ENCODE measurements at places on chromosomes 16 and 17.

GRCh38 chr17:74163271-74163821 is 40.1 kb upstream of the RPL38 start:
- no peak for DNase-seq

GRCh38 chr16:50733468-50733867 is 8.4 kb upstream of the CYLD start:
- DNase-seq: no peak

- no peak for DNase-seq
Measured at GRCh38 chr16:50040018-50040417, 15.0 kb downstream of the CNEP1R1 start.

GRCh38 chr16:86556576-86556975 is 1.5 kb upstream of the MTHFSD start:
- DNase-seq: no peak

- no peak for DNase-seq
Measured at GRCh38 chr16:11597235-11598095, 10.7 kb upstream of the LITAF start.

DNA sequence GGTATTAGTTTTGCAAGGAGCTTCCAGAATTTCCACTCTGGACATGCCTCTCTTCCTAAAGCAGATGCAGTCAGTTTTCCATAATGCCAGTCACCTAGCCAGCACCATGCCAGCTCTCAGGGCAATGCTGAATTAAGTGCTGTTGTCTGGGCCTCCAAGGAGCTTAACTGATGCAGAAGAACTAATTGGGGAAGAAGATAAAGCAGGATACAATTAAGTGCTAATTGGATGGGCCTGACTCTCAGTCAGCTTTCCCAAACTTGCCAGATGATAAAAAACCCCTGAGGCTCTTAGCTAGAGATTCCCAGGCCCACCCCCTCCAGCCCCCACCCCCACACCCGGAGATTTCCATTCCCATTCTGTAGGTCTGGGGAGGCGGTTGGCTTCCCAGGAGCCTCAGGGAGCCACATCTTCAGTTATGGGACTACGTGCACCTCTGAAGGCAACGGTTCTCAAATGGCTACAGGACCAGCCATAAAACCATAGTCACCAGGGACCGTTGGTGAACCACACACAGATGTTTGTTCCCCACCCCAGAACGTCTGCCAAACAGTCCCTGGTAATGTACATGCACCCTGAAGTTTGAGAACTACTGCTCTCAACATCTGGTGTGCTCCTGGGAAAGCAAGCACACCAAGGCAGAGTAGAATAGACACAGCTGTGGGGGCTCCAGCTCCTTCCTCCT is 499.1 kb upstream of the CDH5 start:
- DNase-seq: no peak

- DNase-seq: no peak
Measured at GRCh38 chr17:41835800-41836549, at the start of gene NT5C3B. Gene NT5C3B (minus strand): TSS chr17:41836232. CDS start chr17:41836193, 39 bp downstream.

GRCh38 chr17:46770818-46771560 is 47.5 kb downstream of the WNT3 start:
- DNase-seq: no peak

GRCh38 chr17:64270885-64271284 is 7.8 kb upstream of the TEX2 start:
- DNase-seq: no peak

GRCh38 chr16:11423315-11424117 is 78.3 kb downstream of the RMI2 start:
- no peak for DNase-seq

GRCh38 chr16:77637940-77638339 is 84.4 kb upstream of the NUDT7 start:
- DNase-seq: no peak

- DNase-seq: no peak
Measured at GRCh38 chr17:14381606-14382005, 80.7 kb downstream of the HS3ST3B1 start.

DNA sequence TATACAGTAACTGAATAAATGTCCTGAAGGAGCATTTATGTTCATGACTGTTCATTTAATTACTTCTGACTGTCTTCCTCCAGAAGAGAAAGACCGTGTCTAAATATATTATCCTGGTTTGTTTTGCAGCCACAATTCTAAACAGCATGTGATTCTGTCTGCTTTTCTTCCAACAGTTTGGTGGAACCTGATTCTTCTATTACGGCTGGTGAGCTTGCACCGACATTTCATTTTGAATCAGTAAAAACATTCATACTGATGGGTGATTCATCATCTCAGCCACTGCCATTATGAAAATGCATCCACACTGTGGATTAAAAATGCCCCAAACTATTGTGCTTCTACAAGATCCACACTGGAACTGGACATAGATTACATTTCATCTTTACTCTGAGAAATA is 16.9 kb downstream of the KNOP1 start:
- no peak for DNase-seq

- no peak for DNase-seq
Measured at GRCh38 chr17:45112559-45113423, 19.5 kb downstream of the PLCD3 start.

DNA sequence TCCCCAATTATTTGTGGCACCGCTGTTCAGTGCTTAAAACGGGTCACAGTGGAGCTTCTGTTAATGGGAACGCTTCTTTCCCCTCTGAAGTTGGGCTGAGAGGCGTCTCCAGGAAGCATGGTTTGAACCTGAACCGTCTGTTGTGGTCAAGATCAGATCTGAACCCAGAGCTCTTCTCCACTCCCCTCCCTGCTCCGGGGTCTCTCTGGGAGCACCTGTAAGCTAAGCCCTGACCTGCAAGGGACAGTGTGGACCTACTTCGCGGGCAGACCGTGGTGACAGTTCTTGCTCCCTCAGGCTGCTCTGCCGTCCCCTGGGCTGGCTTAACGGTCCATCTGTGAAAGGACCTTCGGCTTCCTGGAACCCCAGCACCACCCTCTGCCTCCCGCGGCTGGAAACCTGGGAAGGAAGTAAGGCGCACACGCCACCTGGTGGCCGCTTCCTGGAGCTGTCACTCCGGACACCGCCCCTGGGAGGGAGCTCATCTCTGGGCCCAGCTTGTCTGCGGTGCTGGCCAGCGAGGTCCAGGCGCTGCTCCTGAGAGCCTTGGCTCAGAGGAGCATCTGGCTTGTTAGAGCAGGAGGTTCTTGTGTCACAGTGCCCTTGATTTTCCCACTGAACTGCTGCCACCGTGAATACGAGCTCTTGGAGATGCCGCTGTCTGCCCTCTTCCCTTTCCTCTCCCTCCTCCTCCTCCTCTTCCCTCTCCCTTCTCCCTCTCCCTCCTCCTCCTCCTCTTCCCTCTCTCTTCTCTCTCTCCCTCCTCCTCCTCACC is 518.5 kb upstream of the EEF2KMT start:
- DNase-seq: no peak

DNA sequence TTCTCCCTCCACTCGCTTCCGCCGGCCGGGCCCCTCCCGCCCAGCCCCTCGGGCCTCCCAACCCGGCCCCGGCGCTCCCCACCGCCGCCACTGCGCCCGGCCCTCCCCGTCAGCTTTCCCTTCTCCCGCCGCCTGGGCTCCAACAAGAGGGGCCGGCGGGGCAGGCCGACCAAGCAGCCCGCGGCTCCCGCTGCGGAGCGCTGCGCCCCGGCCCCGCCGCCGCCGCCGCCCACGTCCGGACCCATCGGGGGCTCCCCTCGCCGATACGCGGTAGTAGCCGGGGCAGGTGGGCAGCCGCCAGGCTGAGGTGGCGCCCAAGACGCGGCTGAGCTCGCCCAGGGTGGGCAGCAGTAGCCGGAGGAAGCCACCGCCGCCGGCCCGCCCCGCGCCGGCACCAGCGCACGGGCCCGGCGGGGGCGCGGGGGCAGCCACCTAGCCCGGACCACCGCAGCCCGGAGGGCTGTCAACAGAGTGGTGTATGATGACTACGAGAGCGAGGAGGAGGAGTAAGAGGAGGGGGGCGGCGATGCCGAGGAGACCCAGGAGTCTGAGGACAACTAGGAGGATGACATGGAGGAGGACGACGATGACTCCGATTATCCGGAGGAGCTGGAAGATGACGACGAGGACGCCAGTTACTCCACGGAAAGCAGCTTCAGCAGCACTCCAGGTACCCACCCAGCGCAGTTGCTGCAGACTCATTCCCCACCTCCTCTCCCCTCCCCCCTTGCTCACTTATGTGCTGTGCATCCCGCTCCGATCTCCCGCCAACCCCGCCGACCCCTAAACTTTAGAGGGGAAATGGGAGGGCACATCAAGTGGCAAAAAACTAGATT is 498 bp downstream of the LRRC37B start:
- no peak for DNase-seq

DNA sequence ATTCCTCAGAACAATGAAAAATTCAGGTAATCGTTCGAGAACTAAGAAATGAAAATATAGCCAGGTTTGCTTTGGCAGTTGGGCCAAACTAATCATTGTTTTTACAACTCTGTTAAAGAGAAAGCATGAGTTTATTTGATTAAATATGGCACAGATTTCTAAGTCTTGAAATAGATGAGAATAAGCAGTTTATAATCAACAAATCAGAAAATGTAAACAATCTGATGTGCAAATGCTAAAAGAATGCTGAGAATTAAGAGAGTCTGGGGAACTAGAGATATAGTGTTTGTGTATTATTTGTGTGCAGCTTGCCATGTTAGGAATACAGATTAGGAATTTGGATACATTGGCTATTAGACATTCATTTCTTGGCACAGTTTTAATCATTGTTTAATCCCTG is 212.5 kb downstream of the TANC2 start:
- no peak for DNase-seq

DNA sequence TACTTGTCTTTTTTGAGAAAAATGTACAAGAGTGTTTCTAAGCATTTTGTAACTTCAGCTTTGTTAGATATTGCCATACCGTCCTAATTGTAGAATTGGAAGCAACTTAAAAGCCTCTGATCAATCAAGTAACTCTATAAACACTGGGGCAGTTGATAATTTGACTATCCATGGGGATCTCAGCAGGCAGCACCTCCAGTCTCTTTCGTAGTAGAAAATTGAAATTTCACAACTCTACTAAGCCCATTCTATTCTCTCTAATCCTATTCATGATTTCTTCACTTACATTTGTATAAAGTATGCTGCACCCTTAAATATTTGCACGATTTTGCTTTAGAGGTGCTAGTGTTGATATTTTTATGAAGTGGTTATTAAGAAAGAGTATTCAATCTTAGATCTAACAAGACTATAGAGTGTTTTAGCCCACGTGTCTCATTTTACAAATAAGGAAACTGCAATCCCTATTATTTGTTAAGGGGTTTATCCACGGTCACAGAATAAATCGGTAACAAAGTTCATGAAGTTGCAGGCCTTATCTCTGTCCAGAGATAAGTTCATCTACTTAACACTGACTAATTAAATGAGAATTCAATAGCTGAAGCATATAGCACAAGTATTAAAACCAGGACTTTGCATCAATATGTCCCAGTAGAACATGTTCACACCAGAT is 10.9 kb downstream of the ABCA6 start:
- no peak for DNase-seq

- no peak for DNase-seq
Measured at GRCh38 chr17:33464669-33465280, 171.7 kb upstream of the ASIC2 start.

- no peak for DNase-seq
Measured at GRCh38 chr16:71929048-71929447, 33.7 kb downstream of the IST1 start.

- no peak for DNase-seq
Measured at GRCh38 chr17:56602292-56603130, 9.0 kb downstream of the NOG start.

- DNase-seq: no peak
Measured at GRCh38 chr16:55717326-55717725, 61.5 kb downstream of the SLC6A2 start.

DNA sequence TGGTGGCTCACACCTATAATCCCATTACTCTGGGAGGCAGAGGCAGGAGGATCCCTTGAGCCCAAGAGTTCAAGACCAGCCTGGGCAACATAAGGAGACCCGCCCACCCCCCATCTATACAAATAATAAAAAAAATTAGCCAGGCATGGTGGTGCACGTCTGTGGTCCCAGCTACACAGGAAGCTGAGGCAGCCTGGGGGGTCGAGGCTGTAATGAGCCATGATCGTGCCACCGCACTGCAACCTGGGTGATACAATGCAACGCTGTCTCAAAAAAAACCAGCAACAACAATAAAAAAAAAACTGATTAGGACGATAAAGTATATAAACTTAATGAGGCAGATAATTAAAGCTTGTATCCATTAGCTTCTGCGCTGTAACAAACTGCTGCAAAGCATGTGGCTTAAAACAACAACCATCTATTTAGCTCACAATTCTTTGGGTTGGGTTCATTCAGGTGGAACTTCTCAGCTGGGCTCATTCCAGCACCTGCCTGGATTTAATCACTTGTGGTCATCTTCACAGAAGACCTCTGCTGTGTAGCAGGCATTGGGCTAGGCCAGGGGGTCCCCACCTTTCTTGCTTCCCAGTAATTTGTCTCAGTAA is 45.8 kb downstream of the LCMT1 start:
- DNase-seq: no peak

DNA sequence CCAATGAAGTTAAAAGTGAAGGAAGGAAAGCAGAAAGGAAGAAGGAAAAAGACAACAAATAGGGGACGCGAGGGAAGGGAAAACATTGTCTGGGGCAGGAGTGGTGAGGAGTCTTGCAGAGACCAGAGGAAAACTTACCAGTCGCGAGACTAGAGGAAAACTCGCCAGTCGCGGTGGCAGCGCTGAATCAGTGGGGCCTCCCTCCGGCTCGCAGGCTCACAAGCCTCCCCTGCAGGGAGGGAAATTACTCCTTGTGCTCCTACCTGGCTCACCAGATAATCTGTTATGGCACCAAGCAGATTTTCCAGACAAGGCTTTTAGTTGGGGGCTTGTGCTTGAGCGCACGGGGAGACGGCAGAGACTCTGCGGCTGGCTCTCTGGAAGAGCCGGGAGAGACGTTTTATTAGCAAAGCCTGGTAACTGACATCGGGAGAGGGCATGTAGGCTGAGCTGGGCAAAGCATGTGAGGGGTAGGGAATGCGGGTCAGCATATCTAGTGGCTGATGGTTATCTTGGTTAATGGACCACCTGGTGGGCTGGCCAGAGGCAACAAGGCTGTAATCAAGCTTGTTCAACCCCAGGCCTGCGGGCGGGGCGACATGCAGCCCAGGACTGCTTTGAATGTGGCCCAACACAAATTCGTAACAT is 37.1 kb downstream of the LCMT1 start:
- no peak for DNase-seq

DNA sequence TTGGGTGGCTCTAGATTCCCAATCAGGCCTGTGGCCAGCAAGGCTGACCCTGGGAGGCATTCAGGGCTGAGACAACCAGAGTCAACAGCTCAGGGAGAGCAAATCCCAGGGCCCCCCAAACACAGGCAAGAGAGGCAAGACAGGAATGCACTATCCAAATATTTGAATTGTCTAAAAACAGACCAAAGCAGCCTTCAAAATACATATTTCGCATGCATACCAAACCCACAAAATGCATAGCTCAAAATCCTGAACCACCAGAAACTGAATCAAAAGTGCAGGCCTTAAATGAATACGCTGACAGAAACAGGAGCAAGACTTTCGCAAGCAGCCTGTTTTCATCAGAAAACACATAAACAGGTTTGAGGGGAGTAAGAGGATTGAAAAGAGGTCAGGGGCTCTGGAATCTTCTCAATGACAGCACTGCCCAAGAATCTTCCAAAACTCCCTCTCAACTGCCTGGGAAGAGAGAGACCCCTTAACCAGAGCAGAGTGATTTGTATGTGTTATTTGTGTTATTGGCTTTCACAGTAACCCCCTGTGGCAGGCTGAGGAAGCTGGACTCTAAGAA is 213.6 kb upstream of the CDH5 start:
- DNase-seq: no peak

GRCh38 chr16:5366126-5366525 is 268.5 kb upstream of the EEF2KMT start:
- no peak for DNase-seq

All from cortex of kidney (tissue), 1 donor.